T-helper 22 cell (primary cell): ENCODE measurements at places on chromosomes 6 and 20.
A peak's percentile ranks its signal among the peaks of the same experiment; 100 is the strongest.

- peak; percentile 18 for DNase-seq
These were observed 14.7 kb downstream of the MUCL3 start for GRCh38 chr6:30955367-30956042.

- no peak for DNase-seq
These were observed 126.0 kb upstream of the ADGRF1 start for GRCh38 chr6:47168180-47168579.

GRCh38 chr6:151501511-151502136 is 7.8 kb downstream of the CCDC170 start:
- no peak for DNase-seq

- DNase-seq = no peak
These were observed 129.0 kb upstream of the FOXQ1 start for GRCh38 chr6:1182722-1183521.

- no peak for DNase-seq
These were observed 5.4 kb downstream of the MLN start for GRCh38 chr6:33798343-33798848.

DNA sequence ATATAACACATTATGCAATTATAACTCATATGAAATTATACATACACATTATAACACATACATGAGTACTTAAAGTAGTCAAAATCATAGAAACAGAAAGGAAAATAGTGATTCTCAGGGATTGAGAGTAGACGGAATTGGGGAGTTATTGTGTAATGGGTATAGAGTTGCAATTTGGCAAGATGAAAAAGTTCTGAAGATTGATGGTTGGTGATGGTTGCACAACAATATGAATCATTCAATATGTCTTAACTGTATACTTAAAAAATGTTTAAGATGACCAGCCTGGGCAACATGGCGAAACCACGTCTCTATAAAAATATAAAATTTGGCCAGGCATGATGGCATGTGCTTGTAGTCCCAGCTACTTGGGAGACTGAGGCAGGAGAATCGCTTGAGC is 372.7 kb downstream of the CDKAL1 start:
- DNase-seq = no peak

GRCh38 chr6:29977425-29977727 is 35.0 kb downstream of the HLA-A start:
- DNase-seq = no peak

DNA sequence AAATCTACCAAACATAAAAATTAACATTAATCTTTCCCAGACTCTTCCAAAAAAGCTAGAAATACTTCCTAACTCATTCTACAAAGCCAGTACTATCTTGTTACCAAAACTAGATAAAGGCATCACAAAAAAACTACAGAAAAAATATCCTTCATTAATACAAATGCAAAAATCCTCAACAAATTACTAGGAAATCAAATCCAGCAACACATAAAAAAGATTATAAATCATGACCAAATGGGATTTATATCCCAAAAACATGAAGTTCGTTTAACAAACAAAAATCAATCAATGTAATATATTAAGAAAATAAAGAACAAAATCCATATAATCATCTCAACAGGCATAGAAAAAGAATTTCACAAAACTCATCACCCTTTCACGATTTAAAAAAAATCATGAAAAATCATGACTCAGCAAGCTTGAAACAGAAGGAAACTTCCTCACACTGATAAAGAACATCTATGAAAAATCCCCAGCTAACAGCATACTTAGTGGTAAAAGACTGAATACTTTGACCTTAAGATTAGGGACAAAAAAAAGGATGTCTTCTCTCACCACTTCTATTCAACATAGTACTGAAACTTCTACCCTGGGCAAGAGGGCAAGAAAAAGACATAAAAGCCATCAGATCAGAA is 43.2 kb downstream of the RANBP9 start:
- no peak for DNase-seq

DNA sequence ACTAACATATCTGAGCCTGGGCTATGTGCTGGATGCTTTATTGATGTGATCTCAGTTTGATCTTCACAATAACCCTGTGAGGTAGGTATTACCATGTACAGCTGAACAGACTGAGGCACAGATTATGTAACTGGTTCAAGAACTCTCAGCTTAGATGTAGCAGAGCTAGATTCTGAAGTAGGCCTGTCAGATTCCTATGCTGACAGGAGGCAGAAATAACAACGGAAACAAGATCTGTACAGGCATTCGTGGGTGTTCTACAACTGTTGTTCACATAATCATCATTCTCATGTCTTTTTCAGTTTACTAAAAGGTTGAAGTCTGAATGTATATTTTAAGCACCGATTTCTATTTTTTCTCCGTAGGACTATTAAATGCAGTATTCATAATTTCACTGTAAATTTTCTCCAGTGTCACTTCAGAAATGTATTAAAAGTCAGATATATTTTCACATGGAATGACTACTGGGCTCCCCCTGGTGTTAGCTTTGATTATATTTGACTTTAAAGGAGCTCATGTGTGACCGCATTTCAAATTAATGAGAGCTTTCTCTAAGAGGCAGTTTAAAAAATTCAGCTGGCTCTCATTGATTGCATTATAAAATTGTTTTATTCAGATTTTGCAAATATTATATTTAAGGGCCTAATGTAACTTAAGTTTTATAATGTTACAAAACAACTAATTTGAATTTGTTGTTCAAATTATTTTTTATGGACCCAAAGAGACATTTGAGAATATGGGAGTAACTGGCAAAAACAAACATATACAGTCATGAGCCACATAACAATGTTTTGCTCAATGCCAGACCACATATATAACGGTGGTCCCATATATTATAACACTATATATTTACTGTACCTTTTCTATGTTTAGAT is 36.4 kb upstream of the SLC17A4 start:
- no peak for DNase-seq

GRCh38 chr6:38489951-38490350 is 149.8 kb downstream of the BTBD9 start:
- DNase-seq = no peak

GRCh38 chr20:35773154-35773751 is 1.4 kb downstream of the PHF20 start:
- DNase-seq = peak; percentile 31

GRCh38 chr6:81484251-81484650 is 268.2 kb downstream of the TENT5A start:
- DNase-seq = no peak

GRCh38 chr6:56528412-56528841 is 114.3 kb downstream of the DST start:
- no peak for DNase-seq

GRCh38 chr6:35014786-35015185 is 125.7 kb downstream of the ANKS1A start:
- DNase-seq = no peak

GRCh38 chr20:24147479-24147878 is 158.9 kb upstream of the GGTLC1 start:
- DNase-seq = no peak
